Fibroblast of skin of left biceps (primary cell): ENCODE measurements at places on chromosomes 6 and 20.

DNA sequence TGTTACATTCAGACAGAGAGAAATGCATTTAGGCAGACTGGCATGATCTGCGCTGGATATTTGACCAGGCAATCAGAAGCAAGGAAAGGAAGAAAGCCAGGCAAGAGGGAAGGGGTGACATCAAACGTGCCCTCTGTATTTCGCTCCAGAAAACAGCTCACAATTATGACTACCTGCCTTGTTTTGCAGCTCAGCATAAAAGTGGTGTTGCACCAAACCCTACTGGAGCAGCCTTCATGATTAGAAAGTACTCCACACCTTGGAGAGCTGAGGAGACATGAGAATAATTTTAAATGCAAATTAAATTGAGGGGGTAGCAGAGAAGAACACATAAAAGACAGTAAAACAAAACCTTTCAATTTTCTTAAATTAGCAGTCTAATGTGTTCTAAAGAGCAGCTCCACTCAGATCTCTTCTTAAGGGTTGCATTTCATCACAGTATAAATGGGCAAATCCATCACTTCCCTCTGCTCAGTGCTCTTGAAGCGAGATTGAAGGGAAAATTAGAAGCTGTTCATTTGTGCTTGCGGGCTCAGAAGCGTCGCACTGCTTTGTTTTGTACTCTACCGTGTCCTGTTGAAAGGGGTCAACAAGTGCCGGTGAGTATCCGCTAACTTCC, at the start of gene PHACTR1:
Gene PHACTR1, plus strand, starts transcription at position 470 of the 619 bp plus-strand sequence.
- DNase-seq: no peak

GRCh38 chr6:46042355-46042999, 26.8 kb upstream of the CLIC5 start:
- no peak for DNase-seq

GRCh38 chr20:35731862-35732643, 10.0 kb downstream of the RBM39 start:
- DNase-seq: no peak

- no peak for DNase-seq
These were observed 2.5 kb upstream of the ACTR5 start for GRCh38 chr20:38745757-38746156.

DNA sequence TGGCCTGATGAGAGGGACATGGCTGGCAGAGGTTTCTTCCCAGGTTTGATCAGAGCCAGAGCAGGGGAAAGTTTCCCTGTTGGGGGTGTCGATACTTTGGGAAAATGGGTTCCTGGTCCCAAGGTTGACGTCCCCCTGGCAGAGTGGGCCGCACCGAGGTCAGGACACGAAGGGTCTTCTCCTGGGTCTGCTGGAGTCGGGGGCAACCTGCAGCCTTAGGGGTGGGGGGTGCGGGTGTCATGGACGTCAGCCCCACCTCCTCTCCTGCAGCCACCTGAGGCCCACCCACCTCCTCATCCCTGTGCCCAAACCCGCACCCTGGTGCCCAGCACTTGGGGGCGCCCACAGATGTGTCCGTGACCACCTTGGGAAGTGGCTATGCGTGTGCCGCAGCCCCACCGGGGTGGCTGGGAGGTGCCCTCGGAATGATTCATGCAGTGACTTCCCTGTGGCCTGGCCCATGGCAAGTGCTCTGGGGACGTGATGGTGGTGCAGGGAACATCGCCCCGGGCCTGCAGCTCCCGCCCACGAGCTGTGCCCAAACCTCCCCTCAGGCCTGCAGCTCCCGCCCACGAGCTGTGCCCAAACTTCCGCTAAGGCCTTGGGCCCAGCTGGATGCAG, 64.9 kb downstream of the YTHDF1 start:
- no peak for DNase-seq

DNA sequence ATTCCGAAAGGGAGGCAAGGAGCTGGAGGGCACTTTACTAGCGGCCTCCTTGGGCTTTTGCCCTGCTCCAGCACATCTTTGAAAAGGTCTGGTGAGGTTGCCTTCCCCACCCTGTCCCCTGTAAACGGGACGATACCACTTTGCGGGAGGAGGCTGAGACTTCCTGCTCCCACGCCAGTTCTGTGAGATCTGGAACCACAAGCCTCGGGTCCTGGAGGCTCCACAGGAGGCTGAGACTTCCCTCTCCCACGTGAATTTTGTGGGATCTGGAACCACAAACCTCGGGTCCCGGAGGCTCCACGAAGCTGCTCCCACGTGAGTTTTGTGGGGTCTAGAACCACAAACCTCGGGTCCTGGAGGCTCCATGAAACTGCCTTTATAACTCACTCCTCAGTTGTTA, 209.3 kb downstream of the DLL1 start:
- DNase-seq: no peak

GRCh38 chr6:108588586-108588985, 27.9 kb downstream of the FOXO3 start:
- DNase-seq: no peak

DNA sequence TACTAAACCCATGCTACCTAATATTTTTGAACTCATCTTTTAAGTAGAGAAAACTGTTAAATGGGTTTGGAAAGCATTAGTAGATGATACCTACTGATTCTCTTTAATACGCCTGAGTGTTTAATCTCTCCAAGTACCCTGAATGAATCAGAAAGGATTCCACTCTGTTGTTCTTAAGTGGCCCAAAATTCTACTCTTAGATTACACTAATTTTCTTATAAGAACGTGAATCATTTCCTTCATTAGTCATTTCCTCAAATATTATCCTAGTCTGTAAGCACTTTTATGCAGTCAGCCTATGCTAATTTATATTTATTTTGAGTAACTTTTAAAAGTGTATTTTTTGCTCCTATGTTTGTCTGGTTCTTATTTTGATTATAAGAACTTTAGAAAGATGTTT, 380.0 kb downstream of the BTBD9 start:
- DNase-seq: no peak

GRCh38 chr20:21397341-21398108, at the start of gene NKX2-4:
Gene NKX2-4 (minus strand): TSS chr20:21397526. CDS start chr20:21397399, 127 bp downstream.
- DNase-seq: no peak

GRCh38 chr6:144675231-144675861, 390.2 kb downstream of the UTRN start:
- no peak for DNase-seq

- no peak for DNase-seq
These were observed 28.8 kb downstream of the AK9 start for GRCh38 chr6:109662192-109662591.

GRCh38 chr6:7991536-7991935, 72.7 kb downstream of the BLOC1S5 start:
- no peak for DNase-seq

- DNase-seq: no peak
These were observed 158.1 kb downstream of the UNC5CL start for GRCh38 chr6:40880906-40881305.

- no peak for DNase-seq
These were observed 19.0 kb downstream of the RRBP1 start for GRCh38 chr20:17663040-17663399.

DNA sequence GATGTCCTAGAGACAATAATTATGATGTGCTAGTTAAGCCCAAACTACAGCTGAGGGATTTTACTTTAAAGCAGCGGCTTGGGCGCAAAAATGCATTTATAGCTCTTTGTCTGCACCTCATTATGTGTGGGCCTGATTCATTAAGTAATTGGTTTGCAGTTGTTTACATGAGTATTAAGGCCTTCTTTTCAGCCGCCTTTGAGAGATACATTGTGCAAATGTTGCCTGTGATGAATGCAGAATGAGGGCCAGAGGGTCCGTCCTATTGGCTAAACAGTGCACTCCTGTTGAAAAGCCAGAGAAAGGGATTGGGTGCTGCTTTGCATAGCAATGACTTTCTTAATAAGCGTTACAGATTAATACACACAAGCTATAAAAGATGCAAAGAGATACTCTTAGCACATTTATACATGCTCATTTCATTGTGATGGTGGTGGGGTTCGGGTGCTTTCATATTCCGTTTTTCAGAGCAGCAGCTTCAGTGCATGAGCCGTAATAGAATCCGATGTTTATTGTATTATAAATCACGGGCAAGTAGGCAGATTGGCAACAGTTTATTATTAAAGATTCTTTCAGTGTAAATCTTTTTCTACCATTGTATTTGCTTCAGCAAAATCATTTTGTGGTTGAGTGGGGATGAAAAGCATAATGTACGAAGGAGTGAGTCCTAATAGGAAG, 68.2 kb upstream of the XRN2 start:
- DNase-seq: no peak

- DNase-seq: no peak
These were observed 241.6 kb downstream of the PHACTR1 start for GRCh38 chr6:12958052-12958706.

DNA sequence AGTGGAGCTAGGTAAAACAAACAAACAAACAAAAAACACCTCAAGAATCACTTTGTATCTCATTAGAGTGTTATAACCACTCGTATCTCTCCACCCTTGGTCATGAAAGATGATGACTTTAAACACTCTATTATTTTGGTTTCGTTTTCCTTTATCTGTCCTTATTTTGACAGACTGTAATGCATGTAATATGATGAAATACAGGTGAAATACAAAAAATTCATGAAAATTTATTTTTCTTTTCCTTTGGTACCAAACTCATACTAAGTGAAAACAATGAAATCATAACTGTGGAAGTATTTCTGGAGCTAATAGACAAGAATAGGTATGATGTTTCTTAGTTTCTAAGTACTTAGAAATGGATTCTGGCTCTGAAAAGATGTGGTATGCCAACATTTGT, 4.1 kb downstream of the OR12D2 start:
- no peak for DNase-seq

GRCh38 chr6:152952045-152952444, 30.8 kb downstream of the FBXO5 start:
- DNase-seq: no peak
